ENCODE measurements at places on chromosomes 16 and 17.
A peak's percentile ranks its signal among the peaks of the same experiment; 100 is the strongest.

DNA sequence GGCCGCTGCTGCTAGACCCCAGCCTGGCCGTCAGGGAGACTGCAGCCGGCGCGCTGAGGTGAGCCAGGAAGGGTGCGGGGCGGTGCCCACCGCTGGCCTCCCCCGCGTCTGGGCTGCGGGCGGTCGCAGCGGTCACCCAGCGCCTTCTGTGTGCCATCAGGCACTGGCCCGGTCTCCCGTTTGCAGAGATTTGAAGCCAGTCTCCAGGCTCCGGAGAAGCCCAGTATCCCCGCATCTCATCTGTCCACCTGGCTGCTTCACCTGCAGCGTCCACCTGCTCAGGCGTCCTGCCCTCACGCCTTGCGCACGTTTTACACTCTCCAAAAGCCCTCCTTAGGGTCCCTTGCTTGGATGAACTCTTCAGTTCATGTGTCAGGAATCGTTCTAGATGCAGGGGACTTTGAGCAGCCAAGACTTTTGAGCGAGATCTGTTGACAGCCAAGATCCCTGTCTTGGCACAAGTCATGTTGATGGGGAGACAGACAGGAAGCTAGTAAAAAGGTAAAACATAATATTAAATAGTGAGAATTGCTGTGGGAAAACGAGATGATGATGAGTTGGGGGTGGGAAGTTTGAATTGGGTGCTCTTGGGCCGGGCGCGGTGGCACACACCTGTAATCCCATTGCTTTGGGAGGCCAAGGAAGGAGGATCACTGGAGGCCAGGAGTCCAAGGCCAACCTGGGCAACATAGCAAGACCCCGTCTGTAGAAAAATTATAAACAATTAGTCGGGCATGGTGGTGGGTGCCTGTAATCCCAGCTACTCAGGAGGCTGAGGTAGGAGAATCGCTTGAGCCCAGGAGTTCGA, 916 bp downstream of the HEATR3 start:
- no peak for DNase-seq

DNA sequence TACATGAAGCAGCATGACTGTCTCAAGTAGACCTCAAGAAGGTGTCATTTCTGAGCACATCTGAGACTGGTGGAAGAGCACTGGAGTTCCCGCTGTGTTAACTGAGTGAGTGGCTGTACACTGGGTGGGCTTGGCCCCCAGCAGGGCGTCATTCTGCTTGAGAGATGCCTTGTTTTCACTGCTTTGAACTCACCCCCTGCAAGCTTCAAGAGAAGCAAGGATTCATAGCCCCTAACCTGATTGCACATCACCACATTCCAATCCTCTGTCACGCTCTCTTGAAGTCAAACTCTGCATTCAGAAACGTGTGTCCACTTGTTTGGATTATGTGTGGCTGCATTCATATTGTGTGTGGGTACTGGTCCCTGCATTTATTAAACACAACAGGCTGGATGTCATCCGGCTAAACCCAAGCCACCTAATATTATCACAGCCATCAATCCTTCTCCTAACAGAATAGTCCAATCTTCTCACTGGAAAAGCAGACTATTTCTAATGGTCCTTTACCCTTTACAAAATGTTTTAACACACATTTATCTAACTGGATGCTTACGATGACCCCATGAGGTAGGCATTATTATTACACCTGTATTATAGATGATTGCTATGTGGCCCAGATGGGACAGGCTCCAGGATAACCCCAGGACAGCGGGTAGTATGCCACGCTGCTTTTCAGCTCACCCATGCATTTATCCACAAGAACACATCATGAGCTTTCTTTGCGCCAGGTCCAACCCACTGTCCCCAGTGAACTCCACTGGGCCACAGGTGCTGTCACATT, 76.3 kb downstream of the USP31 start:
- DNase-seq = no peak

DNA sequence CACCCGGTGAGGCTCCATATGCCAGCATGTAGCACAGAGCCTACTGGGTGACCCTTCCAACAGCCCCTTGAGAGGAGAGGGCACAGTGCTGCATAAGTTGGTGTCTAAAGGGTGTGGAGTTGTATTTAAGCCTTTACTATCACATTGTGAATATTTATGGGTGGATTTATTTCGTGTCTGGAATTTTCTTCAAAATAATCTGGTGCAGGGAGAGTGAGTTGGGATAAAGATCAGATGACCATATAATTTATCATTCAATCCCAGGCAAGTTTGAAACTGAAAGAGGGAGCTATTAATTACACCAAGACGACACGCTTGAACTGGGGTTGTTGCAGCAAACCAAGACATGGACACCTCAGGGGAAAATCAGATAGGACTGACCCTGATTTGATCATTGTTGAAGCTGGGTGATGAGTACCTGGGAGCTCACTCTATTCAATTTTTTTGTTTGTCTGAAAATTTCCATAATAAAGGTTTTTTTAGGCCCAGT, 42.2 kb downstream of the LDHD start:
- DNase-seq = no peak

- DNase-seq = peak; percentile 73
Measured at GRCh38 chr17:66567234-66568170, 265.1 kb downstream of the PRKCA start.

DNA sequence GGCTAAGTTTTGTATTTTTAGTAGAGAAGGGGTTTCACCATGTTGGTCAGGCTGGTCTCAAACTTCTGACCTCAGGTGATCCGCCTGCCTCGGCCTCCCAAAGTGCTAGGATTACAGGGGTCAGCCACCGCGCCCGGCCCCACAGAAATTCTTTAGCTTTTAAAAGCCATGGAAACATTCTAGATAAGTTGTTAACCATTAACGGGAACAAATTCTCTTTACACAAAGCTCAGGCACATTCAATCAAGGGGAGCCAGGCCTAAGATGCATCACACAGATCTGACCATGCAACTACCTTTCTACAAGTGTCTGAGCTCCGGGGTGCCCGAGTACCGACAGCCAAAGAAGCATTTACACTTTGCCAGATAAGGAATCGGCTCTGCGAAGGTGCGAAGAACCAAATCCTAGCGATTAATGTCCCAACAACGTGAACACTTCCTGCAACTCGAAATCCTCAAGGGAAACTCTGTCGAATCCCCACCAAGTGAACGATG, 1.0 kb downstream of the EMC8 start:
- DNase-seq = no peak

DNA sequence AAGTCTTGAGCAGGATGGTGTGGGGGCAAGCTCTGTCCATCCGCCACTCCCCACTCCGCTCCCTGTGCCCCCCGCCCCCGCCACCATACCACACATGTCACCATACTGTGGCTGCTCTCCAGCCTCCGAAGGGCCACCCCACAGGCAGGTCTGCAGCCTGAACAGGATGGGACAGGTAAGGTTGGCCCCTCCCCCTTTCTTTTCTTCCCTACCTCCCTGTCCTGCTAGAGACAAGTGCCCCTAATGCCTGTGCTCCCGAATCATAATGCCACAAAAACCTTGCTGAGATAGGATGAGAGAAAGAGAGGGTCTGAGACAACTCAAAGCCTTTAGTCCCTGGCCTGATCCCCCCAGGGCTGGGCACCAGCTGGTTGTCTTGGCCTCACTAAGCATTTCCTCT, 84.7 kb downstream of the SDK2 start:
- no peak for DNase-seq

- no peak for DNase-seq
Measured at GRCh38 chr16:72956124-72957064, 91.5 kb downstream of the ZFHX3 start.

DNA sequence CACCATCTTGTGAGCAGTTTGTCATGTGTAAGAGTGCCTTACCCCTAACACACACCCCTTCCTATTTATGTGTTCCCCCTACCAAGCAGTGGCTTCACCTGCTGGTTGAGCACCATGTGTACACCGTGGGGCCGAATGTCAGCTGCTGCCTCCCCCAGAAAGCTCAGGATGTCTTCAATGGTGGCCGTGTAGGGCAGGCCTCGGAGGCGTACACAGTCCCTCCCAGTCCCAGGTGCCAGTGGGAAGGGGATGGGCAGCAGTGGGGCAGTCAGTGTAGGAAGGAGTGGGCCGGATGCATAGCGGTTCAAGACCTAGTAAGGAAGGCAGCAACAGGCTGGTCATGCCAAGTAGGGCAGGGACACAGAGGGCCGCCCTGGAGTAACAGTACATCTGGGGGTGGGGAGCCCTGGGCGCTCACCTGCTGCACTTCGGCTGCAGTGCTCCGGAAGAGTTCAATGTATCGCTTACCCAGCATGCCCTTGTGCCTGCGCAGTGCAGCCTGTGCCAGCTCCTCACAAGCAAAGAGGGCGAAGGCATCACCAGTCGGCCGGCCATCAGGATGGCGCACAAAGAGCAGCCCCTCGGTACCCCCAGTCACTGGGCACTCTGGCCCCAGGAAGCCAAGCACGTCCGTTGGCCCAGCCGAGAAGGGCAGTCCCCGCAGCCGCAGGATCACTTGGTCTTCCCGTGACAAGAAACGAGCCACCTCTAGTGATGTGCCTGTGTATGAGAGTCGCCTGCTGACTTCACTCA, 4.4 kb downstream of the ESRP2 start:
- no peak for DNase-seq

GRCh38 chr17:64449545-64449944, 630 bp downstream of the MILR1 start:
- DNase-seq = no peak

GRCh38 chr16:9869776-9870175, 312.5 kb downstream of the GRIN2A start:
- no peak for DNase-seq

- DNase-seq = no peak
Measured at GRCh38 chr17:41824086-41824485, 11.3 kb downstream of the FKBP10 start.

GRCh38 chr16:70676675-70677498, 9.0 kb downstream of the MTSS2 start:
- no peak for DNase-seq
